ENCODE measurements at places on chromosomes 3 and 15.

GRCh38 chr15:66285533-66286280 is 7.7 kb upstream of the DIS3L start:
- no peaks in the 10 kb centered on the region for H3K36me3 ChIP-seq
- no peak for DNase-seq

- DNase-seq = no peak
- H3K4me3 ChIP-seq = no peak overlapping the region
- no peaks in the 10 kb centered on the region for H3K27me3 ChIP-seq
- no peak overlapping the region for H3K27ac ChIP-seq
Measured at GRCh38 chr3:73955494-73956070, 330.8 kb upstream of the PDZRN3 start.

GRCh38 chr3:184022323-184022722 is 4.6 kb upstream of the ABCC5 start:
- no peaks in the 10 kb centered on the region for H3K27me3 ChIP-seq
- H3K4me1 ChIP-seq = no peaks in the 10 kb centered on the region
- no peak overlapping the region for H3K27ac ChIP-seq
- H3K4me3 ChIP-seq = no peak overlapping the region

DNA sequence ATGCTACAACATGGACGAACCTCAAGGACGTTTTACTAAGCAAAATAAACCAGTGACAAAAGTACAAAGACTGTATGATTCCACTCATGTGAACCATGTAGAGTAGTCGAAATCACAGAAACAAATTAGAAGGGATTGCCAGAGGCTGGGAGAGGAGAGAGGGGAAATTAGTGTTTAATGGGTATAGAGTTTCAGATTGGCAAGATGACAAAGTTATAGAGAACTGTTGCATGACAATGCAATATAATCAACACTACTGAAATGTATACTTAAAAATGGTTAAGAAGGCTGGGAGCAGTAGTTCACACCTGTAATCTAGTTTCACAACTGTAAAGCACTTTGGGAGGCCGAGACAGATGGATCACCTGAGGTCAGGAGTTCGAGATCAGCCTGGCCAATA is 36.9 kb downstream of the PLS1 start:
- H3K27me3 ChIP-seq = no peaks in the 10 kb centered on the region
- no peak overlapping the region for H3K4me3 ChIP-seq
- no peak for DNase-seq
- no peak overlapping the region for H3K27ac ChIP-seq
- H3K4me1 ChIP-seq = no peaks in the 10 kb centered on the region

DNA sequence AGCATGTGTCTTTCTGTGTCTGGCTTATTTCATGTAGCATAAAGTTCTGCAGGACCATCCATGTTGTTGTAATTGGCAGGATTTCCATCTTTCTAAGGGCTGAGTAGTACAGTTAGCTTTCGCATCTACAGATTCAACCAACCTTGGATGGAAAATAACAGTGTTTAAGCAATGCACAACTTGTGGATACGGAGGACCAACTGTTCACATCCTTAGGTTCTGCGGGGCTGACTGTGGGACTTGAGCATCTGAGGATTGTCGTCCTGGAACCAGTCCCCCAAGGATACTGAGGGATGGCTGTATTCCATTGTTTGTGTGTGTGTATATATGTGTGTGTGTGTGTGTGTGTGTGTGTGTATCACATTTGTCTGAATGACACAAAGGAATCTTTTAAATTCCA is 27.7 kb downstream of the ABHD17C start:
- no peaks in the 10 kb centered on the region for H3K36me3 ChIP-seq
- no peaks in the 10 kb centered on the region for H3K27me3 ChIP-seq
- H3K4me3 ChIP-seq = no peak overlapping the region
- no peaks in the 10 kb centered on the region for H3K4me1 ChIP-seq

- H3K27me3 ChIP-seq = no peaks in the 10 kb centered on the region
- H3K4me3 ChIP-seq = no peak overlapping the region
- H3K27ac ChIP-seq = no peak overlapping the region
- peaks cover 5% of the 10 kb centered on the region for H3K4me1 ChIP-seq
- no peak for DNase-seq
Measured at GRCh38 chr3:128623762-128624176, 26.8 kb downstream of the RPN1 start.

DNA sequence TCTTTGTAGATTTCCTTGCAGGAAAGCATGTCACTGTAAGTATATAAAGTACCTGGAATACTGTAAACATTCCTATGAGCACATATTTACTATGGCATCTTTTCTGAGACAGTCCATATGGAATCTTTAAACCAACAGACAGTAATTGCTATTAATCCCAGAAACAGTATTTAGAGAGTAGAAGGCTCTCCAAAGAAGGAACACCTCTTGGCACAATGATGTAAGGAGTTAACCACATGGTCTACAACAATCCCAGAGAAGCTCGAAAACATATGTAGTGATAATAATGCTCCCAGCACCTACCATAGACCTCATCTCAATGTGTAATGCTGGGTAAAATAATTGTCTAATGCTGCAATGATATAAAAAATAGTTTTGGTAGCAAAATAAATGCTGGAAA is 95.8 kb upstream of the IL12A start:
- no peak for DNase-seq
- no peaks in the 10 kb centered on the region for H3K27me3 ChIP-seq
- H3K36me3 ChIP-seq = no peaks in the 10 kb centered on the region
- no peak overlapping the region for H3K27ac ChIP-seq
- no peak overlapping the region for H3K4me3 ChIP-seq

DNA sequence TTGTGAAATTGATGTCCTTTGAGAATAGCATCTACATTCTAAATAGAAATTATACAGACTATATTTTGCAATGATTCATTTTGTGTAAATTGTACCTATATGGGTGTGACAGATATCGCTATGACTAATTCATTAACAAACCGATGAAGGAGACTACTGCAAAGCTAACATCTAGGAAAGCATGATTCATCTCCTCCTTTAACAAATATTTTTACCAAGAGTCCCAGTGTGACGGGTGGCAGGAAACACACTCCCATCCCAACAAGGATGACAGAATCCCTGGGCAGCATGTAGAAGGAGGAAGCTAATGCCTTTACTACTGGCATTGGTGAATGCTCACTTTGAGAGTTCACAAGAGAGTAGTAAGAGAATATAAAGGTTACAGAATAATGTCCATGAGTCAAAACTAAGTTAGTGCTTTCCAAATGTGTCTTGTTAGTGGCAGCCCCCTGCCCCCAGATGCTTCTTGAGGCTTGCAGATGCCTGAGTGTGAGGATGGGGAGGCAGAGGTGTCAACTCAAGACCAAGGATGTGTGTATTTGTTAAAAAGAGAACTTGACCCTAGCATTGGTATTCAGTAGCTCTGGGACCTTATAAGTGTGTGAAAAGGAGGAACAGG is 180.6 kb downstream of the FMN1 start:
- H3K27ac ChIP-seq = no peak overlapping the region
- H3K4me3 ChIP-seq = no peak overlapping the region
- no peak for DNase-seq

DNA sequence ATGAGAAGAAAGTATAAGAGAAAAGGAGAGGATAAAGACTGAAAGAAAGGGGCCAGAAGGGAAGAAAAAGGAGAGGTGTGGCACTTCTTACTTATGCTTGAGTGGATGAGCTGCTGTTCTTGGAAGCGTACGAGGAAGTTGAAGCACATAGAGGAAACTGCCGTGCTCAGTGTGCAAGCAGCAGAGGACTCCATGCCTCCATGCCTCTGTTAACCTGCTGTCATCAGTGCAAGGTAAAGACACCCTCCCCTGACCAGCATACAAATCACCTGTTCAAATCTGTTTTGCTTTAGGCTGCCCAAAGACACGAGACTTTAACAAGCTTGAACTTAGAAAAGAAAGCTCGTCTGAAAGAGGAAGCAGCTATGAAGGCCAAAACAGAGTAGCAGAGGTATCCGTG is 6.4 kb downstream of the WDR5B start:
- no peaks in the 10 kb centered on the region for H3K27me3 ChIP-seq
- H3K4me3 ChIP-seq = no peak overlapping the region
- no peaks in the 10 kb centered on the region for H3K36me3 ChIP-seq
- peaks cover 14% of the 10 kb centered on the region for H3K4me1 ChIP-seq

DNA sequence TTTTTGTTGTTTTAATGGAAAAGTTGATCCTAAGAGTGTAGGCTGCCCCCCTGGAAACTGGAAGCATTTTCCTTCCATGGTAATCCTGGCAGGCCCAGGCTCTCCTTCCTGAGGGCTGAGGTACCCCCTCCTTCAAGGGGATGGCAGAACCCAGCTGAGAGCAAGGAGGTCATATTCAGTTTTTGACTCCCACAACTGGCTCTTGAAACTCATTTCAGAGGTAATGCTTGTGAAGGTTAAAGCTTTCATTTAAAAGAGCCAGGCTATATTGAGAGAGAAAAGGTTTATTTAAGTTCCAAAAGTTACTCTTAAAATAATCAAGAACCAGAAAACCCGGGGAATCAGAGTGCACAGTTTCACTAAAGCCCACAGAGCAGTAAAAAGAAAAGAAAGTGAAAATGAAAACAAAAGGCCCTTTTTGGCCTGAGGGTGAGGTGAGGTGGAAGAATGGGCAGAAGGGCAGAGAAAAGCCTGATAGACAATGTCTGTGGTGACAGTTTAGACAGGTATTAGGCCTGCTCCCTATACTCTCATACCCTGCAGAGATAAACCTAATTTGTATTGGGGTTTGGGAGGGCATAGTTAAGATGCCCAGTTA is 47.0 kb upstream of the RBP1 start:
- H3K36me3 ChIP-seq = no peaks in the 10 kb centered on the region
- H3K4me3 ChIP-seq = no peak overlapping the region
- no peaks in the 10 kb centered on the region for H3K4me1 ChIP-seq
- no peaks in the 10 kb centered on the region for H3K27me3 ChIP-seq
- DNase-seq = no peak

- DNase-seq = peak; percentile 46
- peaks cover 12% of the 10 kb centered on the region for H3K4me1 ChIP-seq
- H3K4me3 ChIP-seq = no peak overlapping the region
- H3K27me3 ChIP-seq = no peaks in the 10 kb centered on the region
- no peaks in the 10 kb centered on the region for H3K36me3 ChIP-seq
Measured at GRCh38 chr15:45630917-45631691, 3.7 kb upstream of the SQOR start.

GRCh38 chr3:186544281-186544680 is at the start of gene CRYGS:
CRYGS (minus strand) TSS chr3:186544380; CDS start chr3:186544326, 54 bp downstream.
- H3K4me3 ChIP-seq = no peak within 1 kb of the TSS
- no peaks in the 10 kb centered on the region for H3K36me3 ChIP-seq
- H3K27me3 ChIP-seq = no peaks in the 10 kb centered on the region
- no peaks in the 10 kb centered on the region for H3K4me1 ChIP-seq
- H3K27ac ChIP-seq = no peak within 1 kb of the TSS

- DNase-seq = no peak
- no peaks in the 10 kb centered on the region for H3K4me1 ChIP-seq
- H3K4me3 ChIP-seq = no peak overlapping the region
Measured at GRCh38 chr3:124178531-124178930, 186.6 kb upstream of the ROPN1 start.

GRCh38 chr15:67900621-67901147 is 60.8 kb upstream of the RNU6-1 start:
- no peak overlapping the region for H3K27ac ChIP-seq
- H3K4me3 ChIP-seq = no peak overlapping the region
- H3K27me3 ChIP-seq = no peaks in the 10 kb centered on the region
- no peaks in the 10 kb centered on the region for H3K36me3 ChIP-seq
- H3K4me1 ChIP-seq = peaks cover 5% of the 10 kb centered on the region
- DNase-seq = no peak

DNA sequence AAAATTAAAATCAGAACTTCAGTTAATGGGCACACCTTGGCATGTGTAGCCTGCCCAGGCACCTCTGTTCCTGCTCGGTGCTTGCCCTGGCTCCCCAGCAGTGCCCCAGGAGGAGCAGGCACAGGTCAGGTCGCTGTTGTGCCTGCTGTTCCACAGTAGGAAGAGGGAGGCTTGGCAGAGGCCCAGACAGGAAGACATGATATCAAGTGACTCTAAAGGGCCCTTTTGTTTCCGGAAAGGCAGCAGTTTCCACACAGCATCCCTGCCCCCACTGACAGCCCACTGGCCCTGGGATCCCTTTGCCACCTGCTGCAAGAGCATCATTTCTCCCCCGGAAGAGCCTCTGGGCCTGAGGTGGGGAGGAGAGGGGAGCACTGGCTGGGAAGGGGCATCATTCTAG is 40.5 kb upstream of the HES1 start:
- no peaks in the 10 kb centered on the region for H3K27me3 ChIP-seq
- peak; percentile 71 for DNase-seq
- H3K4me1 ChIP-seq = peaks cover 11% of the 10 kb centered on the region
- no peak overlapping the region for H3K4me3 ChIP-seq

- no peaks in the 10 kb centered on the region for H3K36me3 ChIP-seq
- DNase-seq = peak; percentile 87
- H3K4me3 ChIP-seq = peak within 1 kb of the TSS; percentile 66
Measured at GRCh38 chr3:126654571-126655383, at the start of gene TXNRD3. TXNRD3 (minus strand) TSS chr3:126655124.

GRCh38 chr15:35141743-35142471 is 56.8 kb upstream of the NANOGP8 start:
- H3K27ac ChIP-seq = no peak overlapping the region
- no peak overlapping the region for H3K4me3 ChIP-seq
- DNase-seq = no peak
- H3K27me3 ChIP-seq = no peaks in the 10 kb centered on the region

GRCh38 chr3:16247282-16248061 is 17.3 kb downstream of the DPH3 start:
- H3K4me1 ChIP-seq = peaks cover 8% of the 10 kb centered on the region
- DNase-seq = peak; percentile 82
- H3K27me3 ChIP-seq = no peaks in the 10 kb centered on the region
- no peaks in the 10 kb centered on the region for H3K36me3 ChIP-seq
- H3K27ac ChIP-seq = no peak overlapping the region

DNA sequence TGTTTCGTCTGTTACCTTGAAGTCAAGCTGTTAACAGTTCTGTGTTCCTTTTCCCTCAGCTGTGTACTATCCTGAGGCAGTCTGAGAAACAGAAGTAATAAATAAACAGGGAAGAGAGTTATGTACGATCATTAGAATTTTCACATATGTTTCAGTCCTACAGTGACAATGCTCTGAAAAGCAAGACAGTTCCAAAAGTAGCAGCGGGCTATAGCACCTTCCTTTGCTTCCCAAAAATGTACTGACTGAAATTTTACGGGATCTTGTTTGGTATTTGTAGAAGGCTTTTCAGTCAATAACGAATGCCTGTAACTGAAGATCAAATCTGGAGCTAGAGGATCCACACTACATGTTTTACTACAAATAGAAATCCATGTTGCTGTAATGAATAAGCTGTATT is 428.1 kb downstream of the PYDC2 start:
- no peaks in the 10 kb centered on the region for H3K27me3 ChIP-seq
- H3K4me3 ChIP-seq = no peak overlapping the region
- H3K27ac ChIP-seq = no peak overlapping the region
- DNase-seq = no peak
- no peaks in the 10 kb centered on the region for H3K36me3 ChIP-seq

- peak overlapping the region; percentile 19 for H3K27ac ChIP-seq
- H3K4me1 ChIP-seq = no peaks in the 10 kb centered on the region
- no peaks in the 10 kb centered on the region for H3K36me3 ChIP-seq
- DNase-seq = no peak
- no peak overlapping the region for H3K4me3 ChIP-seq
Measured at GRCh38 chr3:119570229-119570628, 9.1 kb upstream of the ADPRH start.

Data from transverse colon (tissue), 4 donors.